Activated effector memory CD4-positive, alpha-beta T cell treated with anti-CD3 and anti-CD28 coated beads, Interleukin-2, amount 50 U/mL, for 16 hours (primary cell): ENCODE measurements at places on chromosomes 4 and X.

DNA sequence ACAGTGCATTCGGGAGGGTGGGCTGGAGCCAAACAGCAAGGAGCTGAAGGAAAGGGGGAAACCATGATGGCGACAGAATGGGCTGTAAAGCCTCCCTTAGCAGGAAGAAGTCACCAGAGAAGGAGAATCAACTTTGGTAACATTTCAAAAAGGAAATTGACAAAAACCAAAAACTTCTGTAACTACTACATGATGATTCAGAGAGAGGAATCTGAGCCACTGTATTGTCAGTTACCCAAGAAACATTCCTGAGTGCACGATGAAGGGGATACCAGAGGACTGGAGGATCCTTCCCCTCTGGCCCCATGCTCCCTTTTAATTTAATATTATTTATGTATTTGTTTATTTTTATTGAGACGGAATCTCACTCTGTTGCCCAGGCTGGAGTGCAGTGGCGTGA, 26.3 kb downstream of the PDHA1 start:
- no peak for DNase-seq

DNA sequence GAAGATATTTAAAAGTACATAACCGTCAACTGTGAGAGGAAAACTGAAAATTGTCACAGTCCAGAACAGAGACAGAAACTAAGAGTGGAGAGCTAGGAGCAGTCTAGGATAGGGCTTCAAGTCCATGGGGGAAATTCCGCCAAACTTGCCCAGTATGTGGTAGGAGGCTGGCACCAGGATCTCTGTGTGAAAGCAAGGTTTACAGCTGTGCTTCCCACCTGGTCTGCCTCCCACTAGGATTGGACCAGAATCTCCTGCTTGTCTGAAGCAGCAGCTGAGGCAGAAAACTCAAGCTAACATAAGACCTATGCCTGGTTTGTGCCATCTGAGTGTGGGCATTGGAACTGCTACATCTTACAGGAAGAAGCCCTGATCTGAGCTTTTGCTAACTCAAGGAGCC, 18.6 kb upstream of the FHL1 start:
- no peak for DNase-seq

DNA sequence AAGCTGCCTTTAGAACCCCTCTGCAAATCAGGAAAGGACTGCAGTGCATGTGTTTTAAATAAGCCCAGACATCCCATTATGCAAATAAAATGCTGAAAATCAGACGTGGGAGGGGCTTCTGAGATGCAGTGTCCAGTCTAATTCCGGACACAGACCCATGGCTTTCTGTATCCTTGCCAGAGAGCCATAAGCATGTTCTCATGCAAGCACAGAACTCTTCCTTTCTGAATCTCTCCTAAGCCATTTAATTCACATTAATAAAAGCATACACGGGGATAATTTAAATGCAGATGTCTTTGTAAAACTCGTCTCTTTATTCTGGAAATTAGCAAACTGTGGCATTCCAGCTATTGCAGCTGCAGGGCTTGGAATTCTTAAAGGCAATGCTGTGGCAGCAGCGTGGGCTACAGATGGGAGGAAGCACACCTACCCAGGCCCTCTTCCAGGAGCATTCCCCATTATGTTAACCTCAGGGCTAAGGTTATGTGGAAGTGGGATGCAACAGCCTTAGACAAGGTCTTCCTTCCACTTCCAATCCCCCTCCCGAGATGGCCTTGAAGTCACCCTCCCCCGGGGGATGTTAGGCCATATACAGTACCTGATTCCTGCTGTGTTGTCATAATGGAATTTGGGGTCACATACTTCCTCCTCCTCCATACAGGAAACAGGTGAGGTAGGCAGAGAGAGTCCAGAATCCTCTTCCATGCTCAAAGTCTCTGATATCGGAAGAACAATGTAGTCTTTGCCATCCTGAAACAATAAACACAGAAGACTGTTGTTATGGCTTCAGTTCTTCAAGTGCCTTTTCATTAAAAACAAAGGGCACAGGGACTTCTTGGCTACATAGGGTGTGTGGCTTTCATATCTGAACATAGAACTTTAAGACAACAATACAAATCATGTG, 38.1 kb downstream of the KDR start:
- DNase-seq, result no peak

DNA sequence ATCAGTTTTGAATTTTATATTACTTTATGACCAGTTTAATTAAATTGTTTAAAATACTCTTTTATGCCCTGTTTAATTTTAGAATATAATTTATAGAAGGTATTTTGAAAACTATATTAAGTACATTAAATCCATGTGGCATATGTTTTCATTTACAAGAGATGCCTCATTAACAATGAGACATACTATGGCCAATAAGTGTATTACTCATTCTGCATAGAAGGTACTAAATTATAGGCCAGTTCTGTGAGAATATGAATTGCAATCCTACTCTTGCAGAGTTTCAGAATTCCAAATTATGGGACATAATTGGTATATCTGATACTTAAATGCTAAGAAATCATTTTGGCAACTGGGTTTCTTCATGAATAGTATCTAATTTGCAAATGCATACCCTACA, 951.1 kb downstream of the FAT4 start:
- DNase-seq, result no peak

DNA sequence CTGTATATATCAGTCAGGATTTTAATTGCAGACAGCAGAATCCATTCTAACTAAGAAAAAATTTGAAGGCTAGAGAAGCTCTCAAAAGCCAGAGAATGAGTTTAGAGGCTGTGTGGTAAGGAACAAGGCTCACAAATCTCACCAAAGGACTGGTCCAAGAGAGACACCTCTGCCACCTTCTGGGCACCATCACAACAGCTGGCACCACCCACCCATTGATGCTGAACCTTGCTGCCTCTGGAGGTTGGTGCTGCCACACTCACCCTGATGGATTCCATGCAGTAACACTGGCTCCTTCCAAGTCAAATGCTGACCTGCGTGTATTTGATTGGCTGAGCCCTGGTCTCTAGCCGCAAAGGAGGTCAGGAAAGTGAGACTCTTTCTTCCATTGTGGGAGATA, 100.8 kb downstream of the BEND2 start:
- DNase-seq, result no peak

DNA sequence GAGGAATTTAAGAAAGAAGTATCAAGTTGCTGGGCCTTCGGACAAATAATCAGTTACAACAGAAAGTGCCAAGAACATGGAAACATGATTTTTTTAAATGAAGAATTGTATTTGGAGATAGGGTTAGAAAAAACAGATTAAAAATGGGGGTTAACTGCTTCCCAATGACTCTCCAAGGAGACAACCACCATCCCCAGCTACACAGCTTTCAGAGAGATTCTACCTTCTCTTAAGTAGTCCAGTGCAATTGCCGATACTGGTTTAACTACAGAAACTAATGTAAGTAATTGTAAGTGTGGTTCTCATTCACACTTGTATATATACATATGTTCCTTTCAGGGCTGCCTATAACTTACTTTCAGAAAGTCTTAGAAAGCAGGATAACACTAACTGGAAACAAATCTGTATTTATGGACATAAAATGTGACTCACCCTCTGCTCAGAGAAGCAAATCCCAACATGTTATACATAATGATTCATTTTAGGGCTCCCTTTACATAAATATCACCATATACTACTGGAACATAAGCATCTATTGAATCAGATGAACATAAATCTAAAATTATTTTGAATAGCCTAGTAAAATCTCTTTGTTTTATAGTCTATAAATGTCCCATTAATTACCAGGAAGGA, 248.9 kb upstream of the UGT8 start:
- DNase-seq, result no peak

DNA sequence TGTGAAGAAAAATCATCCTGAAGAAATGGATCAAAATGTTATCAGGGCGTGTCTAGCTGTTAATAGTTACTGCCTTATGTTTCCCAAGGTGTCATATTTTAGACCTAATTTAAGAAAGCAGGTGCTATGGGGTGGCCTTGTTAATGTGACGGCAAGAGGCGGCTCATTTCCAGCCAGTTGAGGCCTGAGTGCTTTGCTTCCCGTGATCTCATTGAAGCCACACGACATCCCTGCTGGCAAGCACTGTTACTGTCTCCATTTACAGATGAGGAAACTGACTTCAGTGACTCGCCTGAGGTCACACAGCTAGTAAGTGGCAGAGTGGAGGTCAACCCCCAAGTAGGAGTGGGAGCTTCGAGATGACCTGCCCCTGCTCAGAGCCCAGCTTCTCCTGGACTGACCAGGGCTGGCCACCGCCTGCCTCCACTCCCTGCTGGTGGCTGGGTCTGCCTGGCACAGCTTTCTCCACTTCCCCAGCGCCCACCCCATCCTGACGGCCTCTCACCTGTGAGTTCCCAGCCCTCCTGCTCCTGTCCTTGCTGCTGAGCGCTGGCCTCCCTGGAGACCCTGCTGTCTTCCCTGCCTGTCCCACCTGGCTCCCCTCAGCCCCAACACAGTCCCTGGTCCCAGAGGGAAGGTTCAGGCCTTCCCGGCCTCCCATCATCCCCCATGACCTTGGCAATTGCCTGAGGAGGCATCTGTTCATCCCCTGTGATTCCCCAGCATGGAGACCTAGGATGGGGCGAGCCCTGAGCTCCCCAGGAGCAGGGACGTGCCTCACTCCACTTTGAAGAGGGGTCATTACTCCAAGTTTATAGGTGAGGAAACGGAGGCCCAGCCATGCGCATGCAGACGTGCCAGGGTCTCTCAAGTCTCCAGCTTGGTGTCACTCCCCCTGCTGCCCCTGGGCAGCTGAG, 47.7 kb upstream of the SORCS2 start:
- DNase-seq, result no peak

DNA sequence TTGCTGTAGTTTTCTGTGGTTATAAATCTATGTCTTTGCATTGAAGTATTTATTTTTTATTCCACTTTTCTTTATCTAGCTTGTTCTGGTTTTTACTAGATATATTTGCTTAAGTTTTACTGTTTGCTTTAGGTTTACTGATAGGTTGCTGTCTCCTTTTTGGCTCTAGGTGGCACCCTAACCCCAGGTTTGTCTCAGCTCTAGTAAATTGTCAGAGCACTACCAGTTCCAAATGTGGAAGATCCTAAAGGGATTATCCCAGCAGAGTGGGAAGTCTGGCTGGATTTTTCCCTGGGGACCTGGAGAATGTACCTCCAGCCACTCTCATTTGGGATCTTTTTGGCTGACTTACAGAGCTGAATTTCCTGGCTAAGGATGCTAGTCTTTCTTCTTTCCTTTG, 106.1 kb downstream of the PBDC1 start:
- DNase-seq, result peak; percentile 66

- no peak for DNase-seq
Observed at GRCh38 chr4:35325908-35326453, 918.3 kb downstream of the ARAP2 start.

DNA sequence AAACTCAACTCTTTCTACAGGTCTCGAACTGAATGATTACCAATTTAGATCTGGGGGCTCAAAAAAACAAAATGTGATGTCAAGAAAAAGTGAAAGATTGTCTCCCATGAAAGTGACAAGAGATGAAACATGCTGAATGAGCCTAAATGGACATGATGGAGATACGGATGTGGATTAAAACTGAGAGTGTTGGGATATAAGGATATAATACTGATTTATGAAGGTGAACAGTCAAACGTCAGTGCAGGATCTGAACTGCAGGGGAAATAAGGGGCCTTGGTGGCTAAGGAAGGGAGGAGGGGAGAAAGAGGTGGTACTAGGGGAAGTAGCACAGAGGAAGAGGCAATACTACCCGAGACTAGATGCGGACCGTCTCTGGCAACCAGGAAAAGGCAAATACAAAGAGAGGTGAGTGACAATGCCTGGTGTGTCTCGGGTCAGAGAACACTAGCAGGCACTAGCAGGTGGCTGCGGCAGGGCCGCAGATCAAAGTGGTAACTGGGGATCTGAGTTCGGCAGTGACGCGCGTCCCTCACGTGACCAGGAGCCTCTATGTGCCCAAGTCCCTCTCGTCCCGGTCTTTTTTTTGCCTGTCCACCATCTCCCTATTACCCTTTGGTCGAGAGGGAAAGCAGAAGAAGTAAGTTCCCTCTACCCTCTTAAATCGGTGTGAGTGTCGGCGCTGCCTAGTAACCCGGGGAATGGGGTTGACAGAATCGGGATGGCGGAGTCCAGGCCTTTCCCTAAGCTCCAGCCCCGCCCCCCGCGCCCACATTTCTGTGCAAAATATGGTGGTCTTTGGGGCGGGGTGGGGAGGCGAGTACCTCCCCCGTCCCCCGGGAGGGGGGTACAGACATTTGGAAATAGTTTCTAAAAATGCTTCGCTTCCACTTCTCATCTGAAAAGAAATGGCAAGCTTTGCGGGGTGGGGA, at the start of gene TCEAL1:
TCEAL1 (plus strand) TSS at position 590 of the 932 bp plus-strand sequence. CDS start 942 bp downstream, outside the sequence.
- peak; percentile 70 for DNase-seq

DNA sequence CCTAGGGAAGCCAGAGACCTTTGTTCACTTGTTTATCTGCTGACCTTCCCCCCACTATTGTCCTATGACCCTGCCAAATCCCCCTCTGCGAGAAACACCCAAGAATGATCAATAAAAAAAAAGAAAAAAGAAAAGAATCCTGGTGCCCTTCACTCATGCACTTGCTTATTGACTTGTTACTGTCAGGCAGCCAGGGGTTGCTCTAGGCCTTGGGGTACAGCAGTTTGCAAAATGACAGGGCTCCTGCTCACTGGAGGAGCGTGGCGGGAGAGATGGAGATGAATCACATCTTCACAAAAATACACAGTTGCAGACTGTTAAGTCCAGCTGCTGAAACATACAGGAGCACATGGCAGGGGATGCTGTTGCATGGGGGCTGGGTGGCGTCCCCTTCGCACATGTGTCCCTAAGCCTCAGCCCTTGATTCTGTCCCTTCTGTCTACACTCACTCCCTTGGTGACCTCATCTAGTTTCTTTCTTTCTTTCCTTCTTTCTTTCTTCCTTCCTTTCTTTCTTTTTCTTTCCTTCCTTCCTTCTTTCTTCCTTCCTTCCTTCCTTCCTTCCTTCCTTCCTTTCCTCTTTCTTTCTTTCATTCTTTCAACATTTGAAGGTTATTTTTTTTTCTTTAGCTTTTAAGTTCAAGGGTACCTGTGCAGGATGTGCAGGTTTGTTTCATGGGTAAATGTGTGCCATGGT, 16.9 kb upstream of the TMEM271 start:
- DNase-seq, result no peak

DNA sequence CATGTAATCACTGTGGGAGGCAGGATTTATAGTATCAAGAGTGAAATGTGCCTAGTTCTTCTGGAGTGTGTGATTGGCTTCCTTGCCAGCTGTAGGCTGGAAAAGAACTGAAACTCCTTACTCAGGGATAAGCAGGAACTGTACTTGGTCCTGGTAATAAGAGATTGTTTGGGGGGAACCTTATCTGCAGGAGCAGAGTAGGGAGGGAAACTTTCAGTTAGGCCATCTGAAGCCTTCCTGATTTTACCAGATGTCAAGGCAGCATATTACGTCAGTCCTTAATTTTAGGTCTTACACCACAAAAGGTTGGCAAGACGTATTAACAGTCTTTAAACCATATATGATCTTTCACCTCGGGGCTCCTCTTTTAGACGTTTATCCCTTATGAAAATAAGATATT, 231.5 kb upstream of the FMR1 start:
- DNase-seq, result no peak

- no peak for DNase-seq
Observed at GRCh38 chr4:72207196-72207595, 175.4 kb downstream of the NPFFR2 start.

DNA sequence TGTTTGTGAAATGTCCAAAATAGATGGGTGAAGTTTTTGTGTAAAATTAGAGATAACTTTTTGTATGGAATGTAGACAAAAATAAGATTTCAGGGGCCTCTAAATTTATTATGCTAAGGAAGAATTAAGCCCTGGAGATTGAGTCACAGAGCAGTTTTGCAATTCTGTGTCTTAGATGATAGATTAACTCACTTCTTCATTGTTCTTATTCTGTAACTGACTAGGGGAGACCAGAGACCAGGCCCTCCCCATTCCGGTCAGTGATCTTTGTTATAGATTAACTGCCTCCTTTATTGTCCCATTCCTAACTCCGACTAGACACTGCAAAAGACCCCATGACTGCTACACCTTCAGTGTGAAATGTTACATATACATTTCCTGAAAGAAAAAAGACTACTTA, 238.4 kb upstream of the TAPT1 start:
- no peak for DNase-seq
